IMR-90 (cell line): ENCODE measurements at places on chromosomes 11 and 22. TPM values are rescaled to one million over a fixed set of nuclear protein-coding genes. Genes with fewer than 3 reads are reported as not detected.

The LRRC74B gene
- total RNA-seq: not detected in 2 replicates

The DCHS1 gene
- total RNA-seq: 1.4 and 1.7 TPM in 2 replicates

The PPP2R5B gene
- total RNA-seq: 6.4 and 6.5 TPM in 2 replicates

The CCS gene
- total RNA-seq: 20.1 and 21.4 TPM in 2 replicates

The KDM4D gene
- 0.90 and 1.1 TPM in 2 replicates for total RNA-seq

The PHOX2A gene
- total RNA-seq: not detected in 2 replicates

The NFRKB gene
- total RNA-seq: 21.9 and 28.9 TPM in 2 replicates

The GRAP2 gene
- under 0.01 TPM in 1 of 2 replicates, not detected in the other for total RNA-seq

The AAMDC gene
- 15.8 and 49.7 TPM in 2 replicates for total RNA-seq

The BDNF gene
- total RNA-seq: 152 and 174 TPM in 2 replicates

The PANX3 gene
- not detected in 2 replicates for total RNA-seq

The LDHA gene
- 1,735 and 2,567 TPM in 2 replicates for total RNA-seq

The RCOR2 gene
- 0.56 and 0.90 TPM in 2 replicates for total RNA-seq

The TREH gene
- total RNA-seq: not detected in 2 replicates

The YPEL4 gene
- under 0.01 and 0.18 TPM in 2 replicates for total RNA-seq

The KCNQ1OT1 gene
- total RNA-seq: 1.9 and 2.0 TPM in 2 replicates

The TMEM45B gene
- total RNA-seq: not detected in 2 replicates

The ADAMTS15 gene
- total RNA-seq: 3.0 and 3.1 TPM in 2 replicates

The MN1 gene
- 0.28 and 0.36 TPM in 2 replicates for total RNA-seq

The ADAMTS8 gene
- under 0.01 TPM in 2 replicates for total RNA-seq

The PRDM11 gene
- total RNA-seq: 1.7 and 2.2 TPM in 2 replicates

The GAL3ST3 gene
- total RNA-seq: not detected in 2 replicates

The RIN1 gene
- total RNA-seq: 9.9 and 10.6 TPM in 2 replicates

The OVCH2 gene
- total RNA-seq: under 0.01 TPM in 1 of 2 replicates, not detected in the other

The OSBP2 gene
- total RNA-seq: 1.7 and 2.2 TPM in 2 replicates

The PLAAT5 gene
- total RNA-seq: not detected in 2 replicates

The IL17REL gene
- total RNA-seq: not detected in 2 replicates

The LYVE1 gene
- not detected in 2 replicates for total RNA-seq

The DNAJB13 gene
- total RNA-seq: 0.18 and 0.28 TPM in 2 replicates

The ISX gene
- total RNA-seq: not detected in 2 replicates

The TOB2 gene
- 16.9 and 17.4 TPM in 2 replicates for total RNA-seq

The CRACR2B gene
- 0.28 and 0.54 TPM in 2 replicates for total RNA-seq

The CYB5R2 gene
- total RNA-seq: 3.9 and 4.7 TPM in 2 replicates

The PANX2 gene
- total RNA-seq: under 0.01 and 0.18 TPM in 2 replicates
